ENCODE measurements at places on chromosomes 7 and 10. TPM values are rescaled to one million over a fixed set of nuclear protein-coding genes. Genes with fewer than 3 reads are reported as not detected.

LRRC4 gene
- 7.8 TPM for polyA plus RNA-seq

PALD1 gene
- polyA plus RNA-seq, result 6.4 TPM

IGF2BP3 gene
- polyA plus RNA-seq, result not detected

MYL10 gene
- polyA plus RNA-seq, result not detected

INPP5A gene
- polyA plus RNA-seq, result 17.6 TPM

PAX4 gene
- not detected for polyA plus RNA-seq

SPDYE6 gene
- not detected for polyA plus RNA-seq

HSPA12A gene
- polyA plus RNA-seq, result 11.6 TPM

BTRC gene
- polyA plus RNA-seq, result 9.5 TPM

CYP3A4 gene
- not detected for polyA plus RNA-seq

AGMO gene
- polyA plus RNA-seq, result 0.42 TPM

PGAM2 gene
- polyA plus RNA-seq, result 141 TPM

RARRES2 gene
- 33.0 TPM for polyA plus RNA-seq

PRLHR gene
- not detected for polyA plus RNA-seq

FAM237B gene
- polyA plus RNA-seq, result not detected

GIMAP8 gene
- polyA plus RNA-seq, result 1.9 TPM

FOXP2 gene
- 0.29 TPM for polyA plus RNA-seq

ETV1 gene
- 25.6 TPM for polyA plus RNA-seq

HBP1 gene
- polyA plus RNA-seq, result 44.3 TPM

FRMD4A gene
- polyA plus RNA-seq, result 23.0 TPM

COL17A1 gene
- 0.63 TPM for polyA plus RNA-seq

ABCC2 gene
- not detected for polyA plus RNA-seq

STOX1 gene
- polyA plus RNA-seq, result 14.4 TPM

CTAGE4 gene
- 0.12 TPM for polyA plus RNA-seq

PCDH15 gene
- polyA plus RNA-seq, result 0.87 TPM

GPR15LG gene
- not detected for polyA plus RNA-seq

ARHGEF5 gene
- 6.1 TPM for polyA plus RNA-seq

ANKRD22 gene
- polyA plus RNA-seq, result not detected

IL2RA gene
- polyA plus RNA-seq, result 1.3 TPM

IDI1 gene
- polyA plus RNA-seq, result 34.8 TPM

RASA4B gene
- 48.9 TPM for polyA plus RNA-seq

SEMA4G gene
- polyA plus RNA-seq, result 8.4 TPM

MRLN gene
- polyA plus RNA-seq, result not detected

TMEM106B gene
- polyA plus RNA-seq, result 8.0 TPM

STRIP2 gene
- 1.2 TPM for polyA plus RNA-seq

TFEC gene
- not detected for polyA plus RNA-seq

FBXL13 gene
- polyA plus RNA-seq, result 0.24 TPM

HOXA2 gene
- polyA plus RNA-seq, result not detected

AGAP6 gene
- 1.6 TPM for polyA plus RNA-seq

TMEM139 gene
- polyA plus RNA-seq, result 2.3 TPM

ELOVL3 gene
- 0.80 TPM for polyA plus RNA-seq

NKX6-2 gene
- 37.4 TPM for polyA plus RNA-seq

C10orf67 gene
- 0.27 TPM for polyA plus RNA-seq

CBLL1 gene
- polyA plus RNA-seq, result 22.7 TPM

FANK1 gene
- polyA plus RNA-seq, result 1.2 TPM

SUN1 gene
- polyA plus RNA-seq, result 128 TPM
